ENCODE measurements at places on chromosomes 4 and X.
A peak's percentile ranks its signal among the peaks of the same experiment; 100 is the strongest.

GRCh38 chr4:66169341-66169740 is 499.1 kb upstream of the EPHA5 start:
- DNase-seq, result no peak

DNA sequence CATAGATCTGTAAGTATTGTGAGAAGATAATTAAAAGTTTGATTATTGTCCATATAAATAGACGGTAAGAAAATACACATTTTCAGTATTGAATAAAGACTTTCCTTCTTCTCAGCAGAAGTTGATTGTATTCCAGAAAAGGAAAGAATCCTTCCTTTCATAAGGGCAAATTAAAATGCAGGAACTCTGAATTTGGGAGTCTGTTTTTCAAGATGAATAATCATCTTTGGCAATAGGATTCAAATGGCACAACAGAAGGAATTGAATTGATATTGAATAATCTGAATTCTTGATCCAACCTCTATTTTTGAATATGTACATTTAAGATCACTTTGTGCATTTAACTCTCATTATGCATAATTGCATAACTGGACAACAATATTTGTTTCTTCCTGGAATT is 149.3 kb downstream of the DMD start:
- no peak for DNase-seq

- DNase-seq, result peak; percentile 58
Measured at GRCh38 chrX:56813318-56813837, 84.3 kb downstream of the NBDY start.

- DNase-seq, result no peak
Measured at GRCh38 chr4:120853161-120853935, 69.2 kb downstream of the PRDM5 start.

DNA sequence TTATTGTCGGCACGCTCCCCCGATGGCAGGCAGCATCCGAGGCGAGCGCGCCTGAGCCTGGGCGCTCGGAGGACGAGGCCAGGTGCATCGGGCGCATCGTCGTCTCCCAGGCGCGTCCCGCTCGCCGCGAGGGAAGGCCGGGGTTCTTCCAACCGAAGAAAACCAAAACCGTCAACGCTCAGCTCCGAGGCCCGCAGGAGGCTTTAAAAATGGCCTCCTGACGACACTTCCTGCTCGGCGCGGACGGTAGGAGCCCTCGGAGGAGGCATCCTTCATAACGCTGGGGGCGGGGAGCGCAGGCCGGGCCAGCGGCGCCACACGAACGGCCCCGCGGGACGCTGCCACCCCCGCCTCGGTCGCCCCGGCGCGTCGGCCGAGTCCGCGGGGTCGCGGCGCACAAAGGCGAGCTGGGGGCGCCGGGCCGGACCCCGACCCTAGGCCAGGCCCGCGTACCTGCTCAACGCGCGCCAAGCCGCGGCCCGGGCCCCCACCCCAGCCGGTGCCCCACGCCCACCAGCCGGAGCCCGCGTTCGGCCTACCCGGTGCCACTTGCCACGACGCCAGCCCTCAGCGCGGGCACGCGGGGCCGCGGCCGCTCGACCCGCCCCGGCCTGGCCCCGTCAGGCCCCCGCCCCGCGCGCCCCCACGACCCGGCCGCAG is 501 bp downstream of the ZNF518B start:
- DNase-seq, result peak; percentile 42

- no peak for DNase-seq
Measured at GRCh38 chr4:168440442-168441264, 39.6 kb downstream of the DDX60L start.

DNA sequence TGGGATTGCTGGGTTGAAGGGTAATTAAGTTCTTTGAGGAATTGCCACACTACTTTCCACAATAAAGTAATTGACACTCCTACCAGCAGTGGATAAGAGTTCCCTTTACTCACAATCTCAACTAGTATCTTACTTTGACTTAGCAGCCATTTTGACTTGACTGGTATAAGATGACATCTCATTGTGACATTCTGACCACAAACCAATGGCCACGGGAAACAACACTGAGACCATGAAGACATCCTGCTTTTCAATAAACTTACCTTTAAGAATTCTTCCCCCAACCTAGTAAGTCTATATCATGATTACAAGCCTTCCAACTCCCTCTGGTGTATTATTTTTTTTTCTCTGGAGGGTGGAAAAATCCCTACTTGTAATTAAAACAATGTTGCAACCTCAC is 66.9 kb upstream of the WDR1 start:
- DNase-seq, result no peak

DNA sequence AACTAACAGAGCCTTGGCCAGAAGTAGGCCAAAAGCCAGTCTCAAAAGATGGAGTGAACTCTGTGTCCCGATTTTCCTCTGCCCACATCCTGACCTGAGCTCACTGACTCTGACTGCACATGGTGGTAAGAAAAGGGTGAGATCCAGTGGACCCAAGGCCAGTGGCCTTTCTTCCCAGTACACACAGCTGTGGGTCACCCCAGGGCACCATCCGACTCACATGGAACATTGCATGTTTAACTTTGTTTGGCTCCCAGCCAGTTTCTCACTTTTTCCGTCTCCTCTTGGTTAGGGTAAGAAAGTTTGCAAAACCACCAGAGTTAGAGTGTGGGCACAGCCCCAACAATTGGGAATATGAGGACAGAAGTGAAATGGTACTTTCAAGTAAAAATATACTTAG is 69.8 kb downstream of the GAB1 start:
- peak; percentile 48 for DNase-seq

- DNase-seq, result no peak
Measured at GRCh38 chrX:138018145-138018799, 452.3 kb downstream of the ZIC3 start.

GRCh38 chr4:136088211-136088867 is 1444.0 kb downstream of the PCDH18 start:
- DNase-seq, result no peak

DNA sequence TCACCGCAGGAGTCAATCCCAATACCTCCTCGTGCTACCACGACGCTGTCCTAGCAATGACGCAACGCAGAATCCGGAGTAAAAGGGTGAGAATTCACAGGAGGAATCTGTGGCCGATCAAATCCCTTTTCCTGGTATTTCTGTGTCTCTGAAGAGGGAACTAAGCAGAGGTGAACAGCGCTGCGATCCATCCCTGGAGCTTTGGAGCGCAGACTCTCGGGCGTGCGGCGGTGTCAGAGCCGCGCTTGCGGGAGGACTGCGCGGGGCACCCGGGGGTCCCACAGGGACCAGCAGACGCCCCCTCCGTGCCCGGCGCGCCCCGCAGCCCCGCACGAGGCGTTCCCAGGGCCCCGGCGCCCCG is 17.2 kb upstream of the ZNF718 start:
- DNase-seq, result no peak

DNA sequence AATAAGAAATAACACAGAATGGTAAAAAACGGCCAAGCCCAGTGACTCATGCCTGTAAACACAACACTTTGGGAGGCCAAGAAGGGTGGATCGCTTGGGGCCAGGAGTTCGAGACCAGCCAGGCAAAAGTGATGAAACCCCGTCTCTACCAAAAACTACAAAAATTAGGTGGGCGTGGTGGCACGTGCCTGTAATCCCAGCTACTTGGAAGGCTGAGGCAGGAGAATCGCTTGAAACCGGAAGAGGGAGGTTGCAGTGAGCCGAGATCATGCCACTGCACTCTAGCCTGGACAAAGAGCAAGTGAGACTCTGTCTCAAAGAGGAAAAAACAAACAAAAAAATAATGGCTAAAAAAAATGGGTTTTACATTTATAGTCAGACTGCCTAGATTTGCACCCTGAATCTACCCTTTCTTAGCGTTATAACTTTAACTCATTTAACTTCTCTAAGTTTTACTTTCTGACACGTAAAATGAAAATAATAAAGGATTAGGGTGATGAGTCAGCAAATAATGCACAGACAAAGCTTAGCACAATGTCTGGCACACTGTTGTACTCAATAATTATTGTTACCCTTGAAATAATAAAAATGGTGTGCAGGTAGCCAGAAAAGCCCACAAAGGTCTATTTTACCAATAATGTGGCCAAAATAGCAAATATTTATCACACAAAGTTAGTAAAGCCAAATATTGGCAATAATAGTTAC is 55.0 kb downstream of the ATP11C start:
- no peak for DNase-seq

- no peak for DNase-seq
Measured at GRCh38 chr4:47598320-47598719, 113.2 kb downstream of the ATP10D start.

All from hematopoietic multipotent progenitor cell treated with erythropoietin and hydrocortisone succinate and interleukin-3 and kit ligand, for 15 days (in vitro differentiated cells).